ENCODE measurements at places on chromosomes 7 and 10. TPM values are rescaled to one million over a fixed set of nuclear protein-coding genes. Genes with fewer than 3 reads are reported as not detected.

The SFXN2 gene
- 7.0 TPM for total RNA-seq

The EPHA1 gene
- 12.5 TPM for total RNA-seq

The PNLIPRP3 gene
- not detected for total RNA-seq

The TMEM213 gene
- total RNA-seq = 0.51 TPM

The MSRB2 gene
- total RNA-seq = 20.4 TPM

Measured in tongue (tissue), 3 donors.